ENCODE measurements at places on chromosomes 16 and 17.

- DNase-seq: no peak
Observed at GRCh38 chr16:80723981-80724380, 80.4 kb downstream of the CDYL2 start.

DNA sequence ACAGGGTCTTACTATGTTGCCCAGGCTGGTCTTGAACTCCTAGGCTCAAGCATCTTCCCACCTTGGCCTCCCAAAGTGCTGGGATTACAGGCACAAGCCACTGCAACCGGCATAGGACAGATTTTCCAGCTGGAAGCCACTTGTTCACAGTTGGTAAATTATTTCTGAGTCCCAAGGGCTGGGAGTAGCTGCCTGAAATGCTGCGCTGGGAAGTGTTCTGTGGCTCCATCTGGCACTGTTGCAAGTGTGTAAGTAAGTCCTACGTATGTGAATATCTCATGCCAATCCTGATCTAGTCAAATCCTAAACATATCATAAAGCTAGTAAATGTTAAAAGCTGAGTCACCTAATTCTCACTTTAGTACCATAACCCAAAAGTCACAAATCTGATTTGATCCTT, 48.1 kb downstream of the YWHAE start:
- no peak for DNase-seq

- DNase-seq: no peak
Observed at GRCh38 chr16:69131167-69131838, 1.1 kb downstream of the CHTF8 start.

DNA sequence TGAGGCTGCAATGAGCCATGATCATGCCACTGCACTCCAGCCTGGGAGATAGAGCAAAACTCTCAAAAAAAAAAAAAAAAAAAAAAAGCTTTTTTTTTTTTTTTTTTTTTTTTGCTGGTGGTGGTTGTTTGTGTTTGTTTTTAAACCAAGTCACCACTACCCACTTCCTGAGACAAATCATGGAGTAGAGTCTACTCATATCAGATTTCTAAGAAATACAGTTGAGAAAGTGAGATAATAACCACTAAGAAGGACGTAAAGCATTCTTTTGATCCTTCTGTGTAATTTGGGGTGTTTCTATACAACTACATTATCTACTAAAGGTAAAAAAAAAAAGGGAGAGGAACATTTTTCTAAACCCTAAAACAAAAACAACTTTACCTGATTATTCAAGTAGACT, 38.0 kb downstream of the AXIN2 start:
- DNase-seq: no peak

GRCh38 chr17:1951920-1952319, 73.2 kb downstream of the RTN4RL1 start:
- DNase-seq: no peak

- DNase-seq: no peak
Observed at GRCh38 chr17:68432086-68432864, 25.0 kb downstream of the WIPI1 start.

GRCh38 chr16:28925386-28926228, 569 bp upstream of the RABEP2 start:
- DNase-seq: peak; percentile 88

DNA sequence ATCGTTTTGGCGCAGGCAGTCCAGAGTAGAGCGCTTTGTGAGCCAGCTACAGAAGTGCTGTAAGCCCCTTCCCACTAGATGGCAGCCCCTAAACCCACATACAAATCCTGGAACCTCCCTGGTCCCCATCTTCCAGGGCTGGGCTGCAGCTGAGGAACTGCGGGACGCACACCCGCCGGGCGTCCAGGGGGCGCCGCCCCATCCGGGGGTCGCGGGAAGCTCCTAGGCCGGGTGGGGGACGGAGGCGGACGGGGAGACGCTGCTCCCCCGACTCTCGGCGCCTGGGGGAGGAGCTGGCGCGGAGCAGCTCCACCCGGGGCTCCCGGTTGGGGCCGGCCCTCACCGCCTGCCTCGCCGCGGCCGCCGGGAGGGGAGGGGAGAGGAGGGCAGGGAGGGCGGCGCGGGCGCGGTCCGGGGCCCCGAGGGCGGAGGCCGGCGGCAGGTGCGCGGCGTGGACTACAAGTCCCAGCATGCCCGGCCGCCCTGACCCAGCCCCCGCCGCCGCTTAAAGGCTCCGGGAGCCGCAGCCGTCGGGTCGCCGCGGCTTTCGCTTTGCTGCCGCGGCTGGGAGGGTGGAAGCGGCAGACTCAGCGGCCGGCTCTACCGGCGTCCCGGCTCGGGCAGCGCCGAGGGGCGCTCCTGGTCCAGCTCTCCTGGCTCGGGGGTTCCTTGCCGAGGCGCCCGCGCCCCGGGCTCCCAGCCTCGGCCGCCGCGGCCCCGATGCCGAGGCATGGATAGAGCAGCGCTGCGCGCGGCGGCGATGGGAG, at the start of gene KSR1:
KSR1 (plus strand) TSS at position 535 of the 767 bp plus-strand sequence; CDS start at position 731, 196 bp downstream.
- DNase-seq: peak; percentile 91

- DNase-seq: no peak
Observed at GRCh38 chr16:88886845-88887521, 20.5 kb upstream of the PABPN1L start.

DNA sequence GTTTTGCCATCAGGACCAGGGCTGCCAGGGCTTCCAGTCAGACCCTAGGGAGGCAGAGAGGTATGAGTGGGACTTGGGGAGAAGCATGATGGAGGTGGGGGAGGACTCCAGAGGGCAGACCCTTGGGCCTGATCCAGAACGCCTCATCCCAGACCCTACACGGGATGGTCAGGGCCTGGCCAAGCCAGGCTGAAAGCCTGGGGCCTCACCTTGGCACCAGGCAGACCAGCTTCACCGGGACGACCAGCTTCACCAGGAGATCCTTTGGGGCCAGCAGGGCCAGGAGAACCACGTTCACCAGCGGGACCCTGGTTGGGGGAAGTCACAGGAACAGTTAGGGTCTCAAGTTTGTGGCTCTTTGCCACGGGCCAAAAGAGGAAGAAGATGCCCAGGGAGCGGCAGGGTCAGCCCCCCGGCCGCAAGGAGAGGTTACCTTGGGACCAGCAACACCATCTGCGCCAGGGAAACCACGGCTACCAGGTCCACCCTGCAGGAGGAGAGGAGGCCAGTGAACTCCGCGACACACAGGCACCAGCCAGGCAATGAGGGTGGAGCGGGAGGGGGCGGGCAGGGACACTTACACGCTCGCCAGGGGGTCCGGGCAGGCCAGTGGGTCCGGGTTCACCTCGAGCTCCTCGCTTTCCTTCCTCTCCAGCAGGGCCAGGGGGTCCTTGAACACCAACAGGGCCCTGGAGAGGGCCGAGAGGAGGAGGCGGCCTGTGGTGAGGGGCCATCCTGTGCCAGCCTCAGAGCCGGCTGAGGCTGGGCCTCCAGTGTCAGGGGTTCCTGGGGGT, 7.1 kb downstream of the COL1A1 start:
- no peak for DNase-seq

GRCh38 chr17:34377078-34377823, 14.2 kb upstream of the CCL1 start:
- no peak for DNase-seq

- DNase-seq: no peak
Observed at GRCh38 chr17:18037486-18037885, 1.5 kb downstream of the ATPAF2 start.

DNA sequence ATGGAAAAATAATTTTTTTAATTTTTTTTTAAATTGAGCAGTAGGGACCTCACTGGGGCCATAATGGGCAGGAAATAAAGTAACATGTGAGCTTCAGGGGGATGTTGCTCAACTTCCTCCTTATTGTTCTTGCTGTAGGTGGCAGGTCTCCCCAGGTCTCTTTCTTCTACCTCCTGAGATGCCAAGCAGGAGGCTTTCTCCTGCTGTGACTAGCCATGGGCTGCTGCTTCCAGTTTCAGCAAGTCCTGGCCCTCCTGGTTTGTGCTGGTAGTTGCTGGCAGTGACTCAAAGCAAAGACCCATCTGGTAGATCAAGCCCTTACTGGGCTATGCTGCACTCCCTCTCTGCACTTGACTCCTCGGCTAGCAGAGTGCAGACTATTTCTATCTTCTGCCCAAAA, 2.3 kb downstream of the DPEP2NB start:
- DNase-seq: no peak

DNA sequence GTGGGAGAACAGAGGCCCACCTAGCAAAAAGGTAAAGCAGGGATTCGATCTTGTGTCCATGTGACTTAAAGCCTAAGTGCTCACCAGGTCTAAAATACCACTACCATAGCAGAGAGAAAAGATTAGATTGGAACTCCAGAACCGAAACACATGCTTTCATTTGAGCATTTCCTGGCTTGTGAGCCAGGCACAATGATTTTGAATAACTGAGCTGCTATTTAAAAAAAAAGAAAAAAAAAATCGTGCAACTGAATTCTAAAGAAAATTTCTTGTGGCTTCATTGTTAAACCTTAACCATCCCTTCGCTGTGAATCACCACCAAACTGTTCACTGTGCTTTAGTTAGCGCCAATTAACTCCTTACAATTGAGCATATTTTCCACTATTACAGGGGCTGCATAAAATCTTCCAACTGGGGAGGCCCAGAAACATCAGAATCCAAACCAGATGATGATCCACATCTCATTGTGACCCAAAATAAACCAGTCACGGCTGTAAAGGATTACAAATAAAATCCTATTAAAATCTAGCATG, 366.4 kb upstream of the ERCC4 start:
- no peak for DNase-seq

- DNase-seq: no peak
Observed at GRCh38 chr17:30393911-30394867, 15.5 kb downstream of the CPD start.
